Activated naive CD8-positive, alpha-beta T cell treated with anti-CD3 and anti-CD28 coated beads, Interleukin-2, amount 50 U/mL, for 24 hours (primary cell): ENCODE measurements at places on chromosomes 1 and 21.

GRCh38 chr1:230594214-230594773 lies 48.0 kb upstream of the COG2 start:
- DNase-seq: no peak

DNA sequence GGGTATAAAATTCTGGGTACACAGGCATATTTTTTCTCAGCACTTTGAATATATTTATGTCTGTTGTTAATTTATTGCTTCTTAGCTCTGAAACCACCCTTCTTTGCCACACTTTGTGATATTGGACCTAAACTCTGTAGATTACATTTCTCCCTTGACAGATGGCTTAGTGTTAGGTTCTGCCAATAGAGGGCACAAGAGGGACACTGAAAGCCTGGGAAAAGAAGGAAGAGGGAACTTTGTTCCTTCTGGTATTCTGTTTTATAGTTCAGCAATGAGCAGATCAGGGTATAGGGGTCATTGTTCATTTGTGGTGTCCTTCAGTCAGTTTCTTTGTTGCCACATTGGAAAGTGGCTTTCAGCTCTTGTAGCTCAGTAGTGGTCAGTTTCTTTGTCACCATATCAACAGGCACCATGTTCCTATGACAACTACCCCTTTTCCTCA lies 423.5 kb upstream of the PROX1 start:
- no peak for DNase-seq

DNA sequence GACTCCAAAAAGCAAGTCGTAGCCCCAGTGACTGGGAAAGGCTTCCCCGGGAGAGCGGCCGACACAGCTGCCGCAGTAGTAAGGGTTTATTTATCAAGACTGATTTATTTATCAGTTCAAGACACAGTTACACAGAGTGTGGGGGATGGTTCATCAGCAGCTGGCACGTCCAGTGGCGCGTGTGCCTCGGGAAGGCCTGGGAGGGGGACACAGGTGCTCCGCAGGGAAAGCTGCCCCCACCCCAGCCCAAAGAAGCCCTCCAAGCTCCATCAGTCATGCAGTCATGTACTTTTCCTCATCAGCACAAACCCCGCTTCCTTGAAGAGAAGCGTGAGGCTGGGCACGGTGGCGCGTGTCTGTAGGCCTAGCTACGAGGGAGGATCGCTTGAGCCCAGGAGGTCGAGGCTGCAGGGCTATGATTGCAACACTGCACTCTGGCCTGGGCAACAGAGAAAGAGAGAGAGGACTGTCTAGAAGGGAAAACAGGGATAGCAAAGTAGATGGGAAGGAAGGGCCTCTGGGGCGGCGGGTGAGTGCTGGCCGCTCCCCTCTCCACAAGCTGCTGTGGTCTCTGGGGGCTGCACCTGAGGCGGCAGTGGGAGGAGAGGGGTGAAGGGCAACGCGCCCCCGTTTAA lies 53.2 kb downstream of the PRKCZ start:
- no peak for DNase-seq

- DNase-seq: no peak
Observed at GRCh38 chr1:77230051-77230450, 10.8 kb upstream of the PIGK start.

- no peak for DNase-seq
Observed at GRCh38 chr1:51093581-51093980, 8.4 kb upstream of the C1orf185 start.

GRCh38 chr1:75861831-75862230 lies 65.1 kb downstream of the MSH4 start:
- no peak for DNase-seq

DNA sequence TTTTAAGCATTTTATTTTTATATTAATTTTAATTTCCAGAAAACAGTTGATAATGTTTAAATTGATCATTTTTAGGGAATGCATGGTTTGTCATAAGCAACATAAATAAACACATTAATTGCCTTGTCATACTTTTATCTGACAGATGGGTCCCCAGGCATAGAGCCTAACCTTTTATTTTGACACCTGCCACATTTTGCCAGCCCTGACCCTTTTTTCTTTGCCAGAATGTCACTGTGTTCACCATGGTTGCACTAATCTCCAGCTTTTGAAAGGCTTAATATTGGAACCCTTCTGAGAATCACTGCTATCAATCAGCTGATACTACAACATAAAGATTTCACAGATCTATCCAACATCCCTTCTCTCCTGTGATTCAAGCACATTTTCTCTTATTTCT lies 56.0 kb upstream of the DPYD start:
- no peak for DNase-seq

GRCh38 chr1:79530055-79530454 lies 523.5 kb upstream of the ADGRL4 start:
- no peak for DNase-seq

GRCh38 chr21:42545317-42545716 lies 31.7 kb downstream of the SLC37A1 start:
- no peak for DNase-seq

DNA sequence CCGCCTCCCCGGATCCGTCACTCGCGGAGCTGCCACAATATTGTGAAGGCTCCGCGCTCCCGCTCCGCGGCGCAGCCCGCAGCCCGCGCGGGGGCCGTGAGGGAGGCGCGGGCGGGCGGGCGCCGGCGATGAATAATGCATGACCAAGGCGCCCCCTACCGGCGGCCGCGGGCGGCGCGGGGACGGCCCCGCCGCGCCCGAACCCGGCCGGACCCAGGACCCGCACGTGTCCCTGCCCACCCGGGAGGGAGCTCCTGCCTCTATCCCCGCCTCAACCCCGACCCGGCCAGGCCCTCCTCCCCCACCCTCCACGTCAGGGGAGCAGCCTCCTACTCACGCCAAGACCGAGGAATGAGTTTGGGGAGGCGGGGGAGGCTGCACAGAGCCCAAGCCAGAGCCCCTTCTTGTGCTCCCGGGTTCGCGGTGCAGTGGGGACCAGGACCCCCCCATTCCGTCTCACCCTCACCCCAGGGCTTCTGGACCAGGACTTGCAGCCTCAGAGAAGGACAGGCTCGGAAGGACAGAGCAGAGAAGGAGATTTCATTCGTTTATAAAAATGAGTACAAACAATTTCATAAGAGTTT lies 70.8 kb upstream of the CASZ1 start:
- peak; percentile 69 for DNase-seq

DNA sequence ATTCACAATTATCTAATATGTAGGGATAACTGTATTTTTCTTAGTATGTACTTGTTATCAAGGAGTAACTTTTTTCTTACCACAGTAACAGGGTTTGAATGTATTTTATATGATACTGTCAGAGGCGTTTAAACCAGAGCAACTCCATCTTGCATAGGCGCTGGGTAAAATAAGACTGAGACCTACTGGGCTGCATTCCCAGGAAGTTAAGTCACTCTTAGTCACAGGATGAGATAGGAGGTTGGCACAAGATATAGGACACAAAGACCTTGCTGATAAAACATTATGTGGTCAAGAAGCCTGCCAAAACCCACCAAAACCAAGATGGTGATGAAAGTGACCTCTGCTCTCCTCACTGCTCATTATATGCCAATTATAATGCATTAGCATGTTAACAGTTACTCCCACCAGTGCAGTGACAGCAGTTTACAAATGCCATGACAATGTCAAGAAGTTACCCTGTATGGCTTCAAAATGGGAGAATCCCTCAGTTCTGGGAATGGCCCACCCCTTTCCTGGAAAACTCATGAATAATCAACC lies 64.8 kb downstream of the RPE65 start:
- no peak for DNase-seq

GRCh38 chr1:20495661-20496060 lies 9.7 kb upstream of the CAMK2N1 start:
- DNase-seq: no peak

DNA sequence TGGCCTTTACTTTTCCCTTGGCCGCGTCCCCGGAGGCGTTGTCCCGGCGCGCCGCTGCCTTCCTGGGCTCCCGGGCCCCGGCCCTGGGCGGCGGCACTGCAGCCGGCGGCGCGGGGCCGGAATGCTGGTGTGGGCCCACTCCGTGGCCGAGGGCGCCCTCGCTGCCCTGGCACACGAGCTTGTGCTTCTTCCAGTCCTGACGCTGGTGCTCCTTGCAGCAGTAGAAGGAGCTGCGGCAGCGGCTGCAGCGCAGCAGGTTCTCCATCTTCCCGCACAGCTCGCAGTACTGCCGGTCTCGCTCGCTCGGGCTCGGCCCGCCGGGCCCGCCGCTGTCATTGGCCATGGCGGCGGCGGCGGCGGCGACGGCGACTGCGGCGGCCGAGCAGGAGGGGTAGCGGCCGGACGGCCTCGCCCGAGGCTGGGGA lies 529 bp downstream of the EGLN1 start:
- DNase-seq: peak; percentile 47

DNA sequence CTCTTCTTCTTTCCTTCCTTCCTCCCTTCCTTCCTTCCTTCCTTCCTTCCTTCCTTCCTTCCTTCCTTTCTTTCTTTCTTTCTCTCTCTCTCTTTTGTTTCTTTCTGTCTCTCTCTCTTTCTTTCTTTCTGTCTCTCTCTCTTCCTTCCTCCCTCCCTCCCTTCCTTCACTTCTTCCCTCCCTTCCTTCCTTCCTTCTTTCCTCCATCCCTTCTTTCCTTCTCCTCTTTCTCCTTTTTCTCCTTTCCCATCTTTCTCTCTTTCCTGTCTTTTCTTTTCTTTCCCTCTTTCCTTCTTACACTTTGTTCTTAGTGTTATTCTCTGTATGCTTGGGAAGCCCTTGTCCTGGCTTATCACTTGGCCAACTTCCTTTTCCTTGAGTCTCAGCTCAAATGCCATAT lies 72.5 kb upstream of the MPC2 start:
- DNase-seq: no peak

- no peak for DNase-seq
Observed at GRCh38 chr21:38376235-38376634, 119.4 kb downstream of the KCNJ15 start.

GRCh38 chr1:184935920-184936798 lies 38.1 kb downstream of the NIBAN1 start:
- no peak for DNase-seq

- peak; percentile 15 for DNase-seq
Observed at GRCh38 chr1:162151900-162152829, 82.7 kb downstream of the NOS1AP start.

DNA sequence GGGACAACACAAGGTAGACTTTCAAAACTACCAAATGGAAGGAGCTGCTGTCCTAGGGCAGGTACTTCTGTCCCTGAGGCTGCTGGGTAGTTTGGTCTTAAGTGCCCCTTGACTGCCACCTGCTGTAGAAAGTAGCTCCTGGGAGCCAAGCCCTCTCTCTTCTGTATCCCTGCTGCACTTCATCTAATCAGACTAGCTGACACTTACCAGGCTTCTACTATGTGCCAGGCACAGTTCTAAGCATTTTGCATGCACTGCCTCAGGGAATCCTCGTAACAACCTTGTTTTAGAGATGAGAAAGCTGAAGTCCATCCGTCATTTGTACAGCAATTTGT lies 15.9 kb upstream of the SRSF4 start:
- peak; percentile 14 for DNase-seq

- DNase-seq: no peak
Observed at GRCh38 chr1:60133848-60134247, 60.3 kb upstream of the C1orf87 start.
